Astrocyte of the spinal cord (primary cell): ENCODE measurements at places on chromosomes 7 and 10.
A peak's percentile ranks its signal among the peaks of the same experiment; 100 is the strongest.

DNA sequence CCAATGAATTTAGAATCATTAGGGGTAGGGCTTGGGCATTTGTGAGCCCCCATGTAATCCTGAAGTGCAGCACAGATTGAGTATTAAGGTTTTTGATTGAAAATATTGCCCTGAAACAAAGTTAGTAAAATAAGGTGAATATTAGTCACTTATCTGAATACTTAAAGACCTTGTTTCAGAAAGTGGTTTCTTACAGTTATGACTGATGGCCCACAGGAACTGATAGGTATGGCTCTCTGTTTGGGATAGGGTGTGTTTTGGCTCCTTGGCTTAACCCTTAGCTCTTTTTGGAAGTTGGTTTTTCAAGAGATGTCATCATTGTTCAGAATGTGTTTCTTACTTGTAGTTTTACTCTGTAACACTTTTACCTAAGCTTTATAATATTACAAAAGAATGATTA lies 34.8 kb downstream of the MDFIC start:
- no peak for DNase-seq

GRCh38 chr10:86355571-86356038 lies 11.0 kb downstream of the GRID1 start:
- no peak for DNase-seq

- no peak for DNase-seq
Measured at GRCh38 chr7:3412871-3413270, 111.8 kb downstream of the SDK1 start.

DNA sequence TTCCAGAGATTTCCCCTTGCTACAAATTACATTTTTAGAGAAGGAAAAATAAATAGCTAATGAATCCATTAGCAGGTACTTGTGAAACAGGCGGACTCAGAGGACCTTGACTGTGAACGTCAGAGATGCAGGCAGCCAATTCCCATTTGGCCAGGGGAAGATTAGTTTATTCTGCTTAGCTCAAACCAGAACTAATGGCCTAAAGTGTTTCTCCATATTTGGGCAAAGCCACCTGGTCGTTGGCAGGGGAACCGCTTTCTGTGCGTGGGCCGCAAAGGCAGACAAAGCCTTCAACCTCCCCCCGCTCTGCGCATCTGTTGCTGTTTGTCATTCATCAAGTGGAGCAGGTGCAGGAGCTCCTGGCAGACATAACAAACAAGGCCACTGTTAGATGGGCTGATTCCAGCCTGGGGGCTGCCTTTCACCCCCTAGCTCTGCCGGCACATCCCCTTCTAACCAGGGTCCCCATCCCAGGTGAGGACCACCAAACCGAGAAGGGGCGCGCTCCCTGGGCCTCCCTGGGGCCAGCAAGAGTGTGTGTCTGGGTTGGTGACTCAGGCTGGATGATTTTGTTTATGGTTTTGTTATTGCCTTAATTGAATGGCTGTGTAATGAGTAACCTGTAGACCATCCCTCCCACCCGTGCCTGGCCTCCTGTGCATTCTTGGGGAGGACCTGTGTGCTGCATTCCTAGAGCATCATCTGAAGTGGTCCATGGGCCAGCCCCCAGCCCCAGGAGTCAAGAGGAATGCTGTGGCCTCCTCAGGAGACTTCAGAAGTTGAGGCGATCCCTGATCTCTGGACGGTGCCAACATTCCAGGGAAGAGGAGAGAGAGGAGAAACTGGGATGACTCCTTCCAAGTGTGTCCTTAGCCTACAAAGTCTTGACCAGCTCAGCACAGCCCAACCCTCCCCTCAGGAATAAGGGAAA lies 14.5 kb upstream of the CPA1 start:
- DNase-seq = peak; percentile 96

DNA sequence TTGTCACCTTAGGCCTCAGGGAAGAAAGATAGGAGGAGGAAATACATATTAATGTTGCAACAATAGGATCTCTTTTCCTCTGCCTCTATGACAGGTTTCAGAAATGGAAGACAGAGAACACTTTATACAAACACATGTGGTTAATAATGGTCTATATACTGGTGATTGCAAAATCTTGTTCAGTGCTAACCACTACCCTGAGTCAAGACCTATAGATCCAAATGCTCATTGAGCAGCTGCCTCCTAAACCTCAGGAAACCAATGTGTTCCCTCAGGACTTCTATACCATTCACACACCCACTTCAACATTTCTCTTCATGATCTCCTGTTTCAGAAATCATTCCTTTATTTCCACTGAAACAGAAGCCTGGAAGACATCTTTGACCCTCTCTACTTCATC lies 32.5 kb upstream of the VWDE start:
- DNase-seq = no peak

GRCh38 chr10:33293531-33294170 lies 40.8 kb downstream of the NRP1 start:
- DNase-seq = no peak

- DNase-seq = no peak
Measured at GRCh38 chr10:38043516-38043915, 33.0 kb downstream of the ZNF33A start.

- DNase-seq = peak; percentile 39
Measured at GRCh38 chr7:44914992-44915607, 29.8 kb upstream of the PURB start.

DNA sequence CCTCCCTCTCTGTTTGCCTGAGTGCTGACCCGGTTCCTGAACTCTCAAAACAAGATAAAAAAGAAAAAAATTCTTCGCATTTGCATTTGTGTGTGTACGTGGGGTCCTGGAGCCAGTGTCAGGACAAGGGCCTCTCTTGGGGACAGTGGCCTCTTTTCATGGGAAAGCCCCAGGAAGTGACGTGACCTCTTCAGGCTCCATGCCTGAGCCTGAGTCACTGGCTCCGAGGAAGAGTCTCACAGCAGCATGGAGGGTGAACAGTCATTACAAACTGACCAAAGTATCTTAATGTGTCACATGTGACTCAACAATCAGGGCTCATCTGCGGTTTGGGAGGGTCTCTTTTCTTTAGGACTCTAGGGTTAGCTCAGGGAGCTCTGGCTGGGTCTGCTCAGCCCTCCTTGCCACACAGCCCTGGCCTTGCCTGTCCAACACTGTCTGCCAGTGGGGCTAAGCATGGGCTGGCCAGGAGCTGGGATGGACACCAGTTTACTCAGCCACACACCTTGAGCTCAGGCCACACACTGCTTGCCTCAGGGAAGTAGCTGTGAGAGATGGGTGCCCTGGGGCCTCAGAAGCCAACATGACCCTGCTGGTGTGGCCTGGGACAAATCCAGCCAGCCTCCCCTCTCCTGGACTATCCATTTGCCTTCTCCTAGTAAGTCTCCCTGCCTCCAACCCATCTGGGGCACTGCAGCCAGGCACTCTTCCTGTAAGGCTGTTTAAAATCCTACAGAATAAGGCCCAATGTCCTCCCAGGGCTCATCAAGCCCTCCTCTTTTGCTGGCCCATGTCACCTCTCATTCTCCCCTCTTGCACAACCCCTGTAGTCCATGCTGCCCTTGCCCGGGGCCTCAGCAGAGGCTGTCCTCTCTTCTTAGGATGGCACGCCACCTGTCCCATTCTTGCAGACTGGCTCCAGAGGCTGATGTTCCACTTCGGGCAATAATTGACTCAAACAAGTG lies 10.5 kb downstream of the TMEM273 start:
- peak; percentile 86 for DNase-seq

DNA sequence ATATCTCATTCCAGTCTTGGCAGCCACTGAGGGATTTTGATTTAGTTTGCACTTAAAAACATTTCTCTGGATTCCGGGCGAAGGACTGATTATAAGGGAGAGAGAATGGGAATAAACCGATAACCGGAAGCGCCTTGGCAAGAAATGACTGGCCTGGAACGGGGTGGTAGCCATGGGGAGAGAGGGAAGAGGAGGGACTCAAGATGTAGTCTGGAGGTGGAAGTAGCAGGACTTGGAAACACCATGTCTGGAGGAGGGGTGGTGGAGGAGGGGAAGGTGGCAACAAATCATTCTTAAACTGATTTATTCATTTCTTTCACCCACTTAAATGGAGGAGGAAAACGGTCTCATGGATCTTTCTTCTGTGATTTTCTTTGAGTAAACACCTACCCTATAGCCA lies 238.1 kb downstream of the REEP3 start:
- DNase-seq = no peak

- DNase-seq = no peak
Measured at GRCh38 chr10:79602953-79603352, 7.8 kb upstream of the SFTPA1 start.

- peak; percentile 94 for DNase-seq
Measured at GRCh38 chr7:106421181-106421762, 136.5 kb upstream of the NAMPT start.

GRCh38 chr10:14605231-14605925 lies 169.3 kb downstream of the FAM107B start:
- DNase-seq = peak; percentile 39

DNA sequence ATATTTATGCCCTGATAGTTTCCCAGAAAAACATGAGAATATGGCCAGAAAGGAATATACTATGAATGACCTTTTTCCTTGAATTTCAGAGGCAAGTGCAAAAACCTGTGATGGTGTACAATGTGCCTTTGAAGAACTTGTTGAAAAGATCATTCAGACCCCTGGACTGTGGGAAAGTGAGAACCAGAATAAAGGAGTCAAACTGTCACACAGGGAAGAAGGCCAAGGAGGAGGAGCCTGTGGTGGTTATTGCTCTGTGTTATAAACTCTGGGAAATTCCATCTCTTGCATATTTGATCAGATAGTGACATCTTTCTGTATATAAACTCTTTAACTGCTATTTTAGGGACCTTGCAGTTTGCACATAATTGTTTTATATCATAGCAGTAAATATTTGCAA lies 33.7 kb downstream of the RAB18 start:
- DNase-seq = no peak

- no peak for DNase-seq
Measured at GRCh38 chr10:132884041-132884440, 58.3 kb downstream of the CFAP46 start.

GRCh38 chr10:127787873-127788272 lies 50.9 kb downstream of the FOXI2 start:
- DNase-seq = no peak

DNA sequence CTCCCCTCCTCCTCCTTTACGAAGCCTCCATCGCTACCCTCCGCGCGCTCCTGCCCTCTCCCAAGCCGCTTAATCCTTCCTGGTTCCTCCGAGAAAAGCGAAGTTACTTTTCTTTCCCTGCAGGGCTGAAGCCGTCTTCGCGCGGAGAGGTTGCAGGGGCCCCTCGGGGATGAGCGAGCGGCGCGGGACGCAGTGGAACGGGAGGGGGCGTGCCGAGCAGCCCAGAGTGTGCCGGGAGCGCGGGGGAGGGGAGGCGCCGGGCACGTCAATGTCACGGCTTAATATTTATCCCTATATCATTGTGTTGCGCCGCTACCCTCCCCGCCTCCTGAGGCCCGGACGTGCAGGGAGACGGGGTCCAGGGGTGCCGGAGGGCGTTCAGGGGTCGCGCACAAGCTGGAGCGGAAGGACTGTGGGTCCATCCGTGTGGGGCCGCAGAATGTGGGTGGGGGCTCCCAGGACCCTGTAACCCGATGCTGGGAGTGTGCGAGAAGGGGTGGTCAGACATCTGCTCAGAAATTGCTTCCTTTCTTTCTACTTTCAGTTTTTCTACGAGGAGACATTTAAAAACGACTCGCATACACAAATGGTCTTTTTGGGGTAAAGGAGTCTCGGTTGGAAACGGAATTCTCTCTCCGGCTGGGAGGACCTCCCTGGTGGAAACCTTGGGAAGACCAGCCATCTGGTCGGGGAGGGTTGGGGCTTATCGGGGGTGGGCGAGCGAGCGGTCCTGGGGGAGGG lies 2.4 kb downstream of the CDK6 start:
- DNase-seq = peak; percentile 81

GRCh38 chr10:366186-366585 lies 230.9 kb downstream of the ZMYND11 start:
- DNase-seq = no peak

DNA sequence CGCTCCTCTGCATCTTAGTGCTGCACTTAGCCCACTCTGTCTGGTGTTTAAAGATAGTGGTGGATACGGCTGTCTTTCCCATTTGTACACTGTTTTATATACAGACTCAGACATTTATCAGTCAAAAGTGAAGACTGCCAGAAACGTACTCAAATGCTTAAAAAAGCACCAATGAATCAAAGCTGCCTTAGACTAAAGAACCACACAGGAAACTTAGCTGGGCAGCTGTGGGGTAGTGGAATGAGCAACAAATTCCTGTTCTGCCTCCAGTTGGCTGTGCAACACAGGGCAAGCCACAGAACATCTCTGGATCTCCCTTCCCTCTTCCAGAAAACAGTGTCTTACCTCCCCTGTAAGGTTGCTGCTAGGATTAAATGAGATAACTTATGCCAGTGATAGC lies 76.0 kb downstream of the ATXN7L1 start:
- peak; percentile 45 for DNase-seq

DNA sequence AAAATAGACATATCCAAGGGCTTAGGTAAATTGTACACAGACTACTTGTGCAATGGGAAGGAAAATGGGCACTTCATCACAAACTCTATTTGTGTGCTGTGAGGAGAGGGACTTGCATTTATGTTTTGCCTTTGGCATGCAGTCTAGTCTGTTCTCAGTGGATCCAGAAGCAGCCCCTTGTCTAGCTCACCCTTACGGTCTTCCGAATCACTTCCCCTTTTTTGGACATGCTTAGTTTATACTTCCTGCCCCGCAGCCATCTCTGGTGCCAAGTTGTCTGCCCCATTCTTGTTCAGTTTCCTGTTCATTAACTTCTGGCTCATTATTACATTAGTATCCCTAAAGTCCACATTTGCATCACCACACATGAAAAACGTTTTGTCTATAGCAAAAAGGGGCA lies 161.6 kb downstream of the NRCAM start:
- no peak for DNase-seq

- DNase-seq = peak; percentile 33
Measured at GRCh38 chr10:27743877-27744801, 1.5 kb downstream of the MKX start.

DNA sequence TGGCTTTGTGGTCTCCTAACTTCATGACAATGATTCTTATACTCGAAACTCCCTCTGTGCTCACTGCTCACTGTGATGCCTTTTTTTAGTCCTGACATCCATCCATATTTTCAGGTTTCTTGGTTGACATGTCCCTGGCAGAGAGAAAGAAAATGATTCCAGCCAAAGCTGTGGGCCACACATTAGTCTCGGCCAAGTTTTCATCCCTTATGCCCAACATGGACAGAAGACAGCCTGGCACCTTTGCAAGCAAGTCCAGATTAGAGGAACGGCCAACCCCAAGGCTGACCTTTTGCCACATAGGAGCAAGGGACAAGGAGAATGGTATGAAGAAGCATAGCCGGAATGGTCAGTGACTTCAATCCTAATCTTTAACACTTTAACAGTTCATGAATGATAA lies 8.7 kb upstream of the OPALIN start:
- no peak for DNase-seq

DNA sequence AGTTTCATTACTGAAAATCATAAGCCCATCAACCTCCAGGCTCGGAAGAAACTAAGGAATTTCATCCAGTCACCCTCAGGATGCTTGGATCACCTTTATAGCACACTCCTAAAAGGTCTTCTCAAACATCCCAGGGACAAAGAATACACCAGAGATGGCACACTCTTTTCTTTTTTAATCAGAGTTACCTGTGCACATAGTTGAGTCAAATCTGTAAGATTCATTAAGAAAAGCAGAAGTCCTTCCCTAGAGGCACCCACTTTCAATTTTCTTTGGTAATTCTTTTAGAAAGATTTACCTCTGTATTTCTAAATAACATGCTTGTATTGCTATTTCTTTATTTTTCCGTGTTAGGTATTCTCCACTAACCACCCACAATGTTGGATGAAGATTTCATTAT lies 50.6 kb upstream of the IL6 start:
- no peak for DNase-seq

GRCh38 chr7:51645255-51645654 lies 328.6 kb upstream of the COBL start:
- DNase-seq = peak; percentile 42
